ENCODE measurements at places on chromosomes 5 and 9.

DNA sequence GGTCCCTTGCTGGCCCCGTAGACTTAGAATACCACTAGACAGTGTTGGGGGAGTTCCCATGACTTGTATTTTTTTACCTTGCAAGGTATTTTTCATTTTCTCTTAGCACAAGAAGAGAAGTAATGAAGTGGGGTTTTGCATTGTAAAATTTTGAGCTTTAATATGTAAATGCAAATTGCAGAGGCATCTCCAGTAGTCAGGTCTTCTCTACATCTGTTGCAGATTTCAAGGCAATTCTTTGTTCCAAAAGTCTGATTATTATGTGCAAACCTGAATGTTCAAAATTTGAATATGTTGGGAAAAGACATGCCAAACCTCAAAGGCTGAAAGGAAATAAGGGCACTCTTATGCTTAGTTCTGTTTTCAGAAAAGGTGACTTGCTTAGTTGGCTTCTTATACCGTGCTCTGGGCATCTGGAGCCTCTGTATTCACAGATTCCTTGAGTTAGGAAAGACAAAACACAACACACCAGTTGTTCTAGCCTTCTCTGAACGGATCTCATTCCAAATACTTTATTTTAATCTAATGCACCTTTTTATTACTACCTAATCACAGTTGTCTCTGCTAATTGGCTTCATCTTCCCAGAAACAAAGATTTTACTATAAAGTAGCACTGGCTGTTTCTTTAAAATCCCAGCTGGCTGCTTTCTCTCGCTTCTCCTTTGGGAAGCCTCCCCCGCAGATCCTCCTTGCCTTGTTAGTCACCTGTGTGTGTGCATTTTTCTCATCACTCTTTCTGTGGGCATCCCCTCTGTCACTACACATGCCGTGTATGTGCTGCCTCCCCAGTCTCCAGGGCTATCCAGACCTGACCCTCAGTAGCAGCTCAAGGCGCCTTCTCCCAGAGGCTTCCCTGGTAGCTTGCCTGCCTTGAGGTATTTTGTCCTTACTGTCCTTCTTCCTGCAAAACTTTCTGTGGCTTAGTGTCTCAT lies 138.2 kb downstream of the TLE4 start:
- H3K4me3 ChIP-seq: no peak overlapping the region
- H3K27ac ChIP-seq: no peak overlapping the region
- no peaks in the 10 kb centered on the region for H3K27me3 ChIP-seq
- H3K4me1 ChIP-seq: no peaks in the 10 kb centered on the region
- H3K36me3 ChIP-seq: no peaks in the 10 kb centered on the region
- DNase-seq: no peak

DNA sequence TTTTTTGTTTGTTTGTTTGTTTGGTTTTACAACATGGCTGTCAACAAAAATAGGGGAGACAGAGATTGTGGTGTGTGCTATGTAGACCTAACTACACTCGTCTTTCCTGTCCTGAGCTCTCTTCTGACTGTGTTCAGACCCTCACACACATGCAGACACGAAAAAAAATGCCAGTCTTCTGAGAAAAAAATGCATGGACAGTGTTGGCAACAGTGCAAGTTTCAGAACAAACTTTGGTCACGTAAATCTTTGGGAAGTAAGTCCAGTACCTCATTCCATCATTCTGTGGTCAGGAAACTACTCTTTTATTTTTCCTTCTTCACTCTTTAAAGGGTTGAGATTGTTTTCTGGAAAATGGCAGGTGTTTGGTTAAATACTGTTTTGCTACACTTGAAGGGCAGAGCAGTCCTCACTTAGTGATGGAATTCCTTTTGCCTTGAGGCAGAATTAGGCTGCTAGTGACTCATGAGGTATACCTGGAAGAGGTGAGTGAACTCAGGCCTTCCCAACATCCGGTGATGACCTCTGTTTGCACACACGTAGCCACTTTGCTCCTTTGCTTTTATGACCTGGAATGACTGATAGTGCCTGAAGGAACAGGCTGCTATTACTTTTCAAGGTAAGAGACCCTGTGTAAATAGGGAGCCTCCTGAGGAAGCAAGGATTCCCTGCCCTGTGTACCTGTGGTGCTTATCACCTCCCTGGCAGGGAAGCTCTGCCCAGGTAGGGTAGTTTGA lies 81.6 kb upstream of the TNFAIP8 start:
- peak overlapping the region; percentile 64 for H3K27ac ChIP-seq
- no peak overlapping the region for H3K4me3 ChIP-seq
- H3K27me3 ChIP-seq: no peaks in the 10 kb centered on the region
- H3K36me3 ChIP-seq: no peaks in the 10 kb centered on the region
- no peak for DNase-seq

GRCh38 chr9:18268381-18268780 lies 205.6 kb upstream of the ADAMTSL1 start:
- DNase-seq: no peak
- H3K4me3 ChIP-seq: no peak overlapping the region

DNA sequence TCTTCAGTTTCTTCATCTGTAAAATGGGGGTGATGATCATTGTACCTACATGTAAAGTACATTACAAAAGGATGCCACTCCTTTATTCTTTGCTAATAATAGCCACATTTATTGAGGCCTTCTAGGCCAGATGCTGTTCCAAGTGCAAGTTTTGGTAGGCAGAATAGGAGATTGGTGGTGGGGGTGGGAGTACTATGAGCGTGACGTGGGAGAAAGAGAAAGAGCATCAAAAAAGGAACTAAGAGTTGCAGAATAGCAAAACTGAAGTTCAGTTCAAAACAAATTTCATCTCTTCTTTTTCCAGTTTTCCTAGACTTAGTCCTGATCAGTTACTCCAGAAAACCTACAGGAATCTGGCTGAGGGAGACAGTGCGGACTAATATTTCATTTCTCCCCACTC lies 174.1 kb downstream of the SNX18 start:
- H3K4me3 ChIP-seq: no peak overlapping the region
- no peak for DNase-seq
- H3K27me3 ChIP-seq: no peaks in the 10 kb centered on the region

DNA sequence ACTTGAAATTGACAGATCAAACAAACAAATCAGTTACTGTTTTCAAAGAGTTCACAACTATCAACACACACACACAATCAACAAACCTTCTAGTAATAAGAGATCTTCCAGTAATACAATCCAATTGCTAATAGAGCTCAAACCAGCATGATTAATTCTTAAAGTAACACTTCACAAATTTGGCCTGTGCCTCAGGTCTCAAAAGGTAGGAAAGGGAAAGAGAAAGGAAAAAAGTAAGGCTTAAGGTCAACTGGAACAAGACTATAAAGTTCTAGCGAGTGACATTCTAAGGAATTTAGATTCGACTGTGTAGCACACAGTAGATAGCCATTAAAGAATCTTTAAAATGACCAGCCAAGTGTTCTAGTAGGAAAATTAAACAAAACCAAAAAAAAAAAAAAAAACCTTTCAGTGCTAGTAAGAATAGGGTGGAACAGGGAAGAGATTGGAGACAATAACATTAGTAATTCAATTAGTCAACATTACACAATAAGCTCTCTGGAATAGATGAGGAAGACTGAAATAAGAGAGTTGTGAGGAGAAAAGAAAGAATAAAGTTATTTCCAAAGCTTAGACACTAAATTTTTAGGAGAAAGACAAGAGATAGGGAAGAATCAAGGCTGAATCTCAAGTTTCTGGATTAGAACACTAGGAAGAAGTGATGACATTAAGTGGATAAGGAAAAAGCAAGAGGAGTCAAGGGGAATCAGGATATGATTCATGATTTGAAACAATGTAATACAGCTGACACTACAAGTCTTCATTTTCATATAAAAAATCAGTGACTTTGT lies 86.1 kb downstream of the FBXL17 start:
- H3K36me3 ChIP-seq: no peaks in the 10 kb centered on the region
- no peak overlapping the region for H3K4me3 ChIP-seq
- no peak for DNase-seq
- H3K27ac ChIP-seq: no peak overlapping the region

- no peaks in the 10 kb centered on the region for H3K4me1 ChIP-seq
- no peaks in the 10 kb centered on the region for H3K36me3 ChIP-seq
- H3K27ac ChIP-seq: no peak overlapping the region
- H3K27me3 ChIP-seq: no peaks in the 10 kb centered on the region
- no peak overlapping the region for H3K4me3 ChIP-seq
- no peak for DNase-seq
These were observed 83.3 kb upstream of the LHFPL2 start for GRCh38 chr5:78731884-78732283.

GRCh38 chr5:144315994-144316634 lies 145.4 kb downstream of the KCTD16 start:
- DNase-seq: no peak
- H3K27me3 ChIP-seq: no peaks in the 10 kb centered on the region
- H3K27ac ChIP-seq: no peak overlapping the region

- no peak for DNase-seq
- H3K36me3 ChIP-seq: no peaks in the 10 kb centered on the region
- H3K4me1 ChIP-seq: no peaks in the 10 kb centered on the region
- H3K27ac ChIP-seq: no peak overlapping the region
- no peaks in the 10 kb centered on the region for H3K27me3 ChIP-seq
- H3K4me3 ChIP-seq: no peak overlapping the region
These were observed 41.2 kb upstream of the RAPGEF1 start for GRCh38 chr9:131781069-131781468.

DNA sequence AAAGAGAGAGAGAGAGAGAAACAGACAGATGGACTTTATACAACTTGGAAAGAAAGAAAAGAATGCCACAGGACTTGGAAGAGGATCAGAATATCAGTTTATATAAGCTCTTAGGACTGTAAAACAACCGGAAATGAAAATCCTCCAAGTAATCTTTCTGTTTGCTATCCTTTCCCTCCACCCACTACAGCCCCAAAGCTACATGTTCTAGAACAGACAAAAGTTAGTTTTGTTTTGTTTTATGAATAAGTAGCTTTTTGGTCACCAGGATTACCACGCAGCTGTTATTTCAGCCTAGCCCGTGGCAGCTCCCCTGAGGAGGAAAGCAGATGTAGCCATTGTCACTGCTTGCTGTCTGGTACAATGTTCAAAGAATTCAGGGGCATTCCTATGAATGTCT lies 66.6 kb downstream of the SH3TC2 start:
- no peaks in the 10 kb centered on the region for H3K27me3 ChIP-seq
- no peak overlapping the region for H3K4me3 ChIP-seq
- H3K36me3 ChIP-seq: no peaks in the 10 kb centered on the region
- no peak for DNase-seq
- no peak overlapping the region for H3K27ac ChIP-seq

All from vagina (tissue), 2 donors.